ENCODE measurements at places on chromosomes 3 and 15.

DNA sequence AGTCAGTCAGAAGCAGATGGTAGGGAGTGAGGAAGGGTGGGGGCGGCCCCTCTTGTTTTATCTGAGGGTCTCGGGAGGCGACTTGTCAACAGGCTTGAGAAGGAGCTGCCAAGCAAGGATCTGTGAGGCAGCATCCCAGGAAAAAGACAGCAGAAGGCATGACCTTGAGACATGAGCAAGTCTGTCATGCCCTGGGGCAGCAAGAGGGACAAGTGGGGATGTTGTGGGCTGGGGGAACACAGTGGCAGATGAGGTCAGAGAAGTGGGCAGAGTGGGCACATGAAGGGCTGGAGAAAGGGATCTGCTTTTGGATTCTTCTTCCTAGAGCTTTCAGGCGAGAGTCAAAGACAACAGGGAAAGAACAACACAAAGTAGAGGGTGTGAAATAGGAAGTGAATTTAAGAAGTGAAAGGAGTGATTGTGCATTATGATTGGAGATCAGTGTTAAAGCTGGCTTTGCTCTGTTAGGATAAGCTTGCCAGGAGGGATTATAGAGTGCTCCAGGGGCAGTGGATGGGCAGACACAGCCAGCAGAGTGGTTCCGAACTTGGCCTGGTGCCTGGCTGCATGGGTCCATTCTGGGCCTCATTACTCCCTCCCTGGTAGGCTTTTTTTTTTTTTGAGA is 73.3 kb downstream of the USP13 start:
- peak; percentile 57 for DNase-seq

DNA sequence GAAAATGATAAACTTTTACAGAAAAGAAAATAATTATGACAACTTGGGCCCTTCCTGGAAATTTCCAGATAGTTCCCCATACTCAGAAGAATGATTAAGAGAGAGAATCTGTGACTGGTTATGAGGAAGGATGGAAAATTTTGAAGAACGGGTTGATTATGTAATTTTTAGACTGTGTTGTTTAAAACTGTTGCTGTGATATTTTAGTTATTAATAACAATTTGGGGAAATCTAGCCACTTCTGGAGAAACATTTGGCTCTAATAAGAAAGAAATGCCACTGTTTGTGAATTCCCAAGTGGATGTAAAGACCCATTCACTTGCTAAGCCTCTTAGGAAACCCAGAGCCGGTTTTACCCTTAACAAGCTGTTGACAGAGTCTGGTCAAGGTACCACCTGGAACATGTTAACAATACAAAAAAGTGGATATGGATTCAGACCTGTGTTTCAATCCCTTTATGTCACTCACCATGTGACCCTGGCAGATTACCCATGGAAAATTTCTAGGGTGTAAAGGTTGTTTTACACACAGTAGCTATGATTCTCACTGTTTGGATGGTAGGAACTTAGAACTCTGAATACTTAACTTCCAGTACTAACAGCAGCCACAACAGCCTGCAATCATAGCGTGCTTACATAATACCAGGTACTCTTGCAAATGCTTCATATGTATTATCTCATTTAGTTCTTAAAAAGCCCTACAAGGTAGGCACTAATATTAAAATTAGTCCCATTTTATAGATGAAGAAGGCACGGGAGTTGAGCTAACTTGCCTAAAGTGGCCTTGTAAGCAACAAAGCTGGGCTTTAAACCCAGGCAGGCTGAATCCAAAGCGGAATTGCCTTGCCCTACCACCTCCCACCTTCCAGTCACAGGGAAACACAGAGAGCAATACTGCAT is 32.0 kb downstream of the ZBTB38 start:
- peak; percentile 81 for DNase-seq

- DNase-seq: no peak
These were observed 212.0 kb downstream of the MEIS2 start for GRCh38 chr15:36888011-36888992.

DNA sequence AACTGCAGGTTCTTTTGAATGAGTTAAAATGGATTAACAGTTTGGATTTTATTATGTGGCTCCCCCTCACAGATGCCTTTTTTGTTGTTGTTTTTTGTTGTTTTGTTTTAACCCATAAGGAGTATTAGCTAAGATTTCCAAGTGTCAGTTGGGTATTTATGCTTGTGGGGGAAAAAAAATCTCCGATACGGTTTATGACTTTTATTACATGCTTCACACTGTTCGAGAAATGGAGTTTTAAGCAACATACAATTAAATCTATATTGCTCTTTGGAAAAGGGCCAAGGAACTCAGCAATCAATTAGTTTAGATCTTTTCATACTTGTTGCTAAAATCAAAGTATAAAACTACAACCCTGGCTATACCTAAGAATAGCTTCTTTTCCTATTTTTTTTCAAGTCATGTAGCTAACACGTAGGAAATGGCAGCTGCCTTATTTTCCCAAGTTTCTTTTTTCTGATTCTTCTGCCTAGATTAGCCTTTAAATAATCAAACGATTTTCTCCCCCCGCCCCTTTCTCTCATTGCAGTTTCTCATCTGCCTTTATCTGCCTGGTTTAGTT is 16.0 kb downstream of the NR2F2 start:
- DNase-seq: no peak

DNA sequence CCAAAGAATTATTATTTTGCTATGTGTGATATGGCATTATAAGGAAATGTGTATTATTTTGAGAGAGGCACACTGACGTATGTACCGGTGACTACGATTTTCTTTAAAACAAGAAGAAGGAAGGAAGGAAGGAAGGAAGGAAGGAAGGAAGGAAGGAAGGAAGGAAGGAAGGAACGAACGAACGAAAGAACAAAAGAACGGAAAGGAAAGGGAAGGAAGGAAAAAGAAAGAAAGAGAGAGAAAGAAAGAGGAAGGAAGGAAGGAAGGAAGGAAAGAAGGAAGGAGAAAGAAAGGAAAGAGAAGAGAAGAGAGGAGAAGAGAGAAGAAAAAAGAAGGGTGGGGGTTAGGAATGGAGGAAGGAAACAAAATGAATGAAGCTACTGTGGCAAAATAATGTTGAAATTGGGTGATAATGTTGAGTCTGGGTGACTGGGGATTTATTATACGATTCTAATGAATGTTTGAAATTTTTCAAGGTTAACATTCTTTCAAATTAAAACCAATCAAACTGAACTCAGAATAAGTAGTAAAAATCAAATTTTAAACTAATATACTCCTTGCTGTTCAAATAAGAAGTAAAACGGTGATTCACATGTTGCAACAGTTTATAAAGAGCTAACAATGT is 70.3 kb downstream of the PHC3 start:
- no peak for DNase-seq

- no peak for DNase-seq
These were observed 108.2 kb upstream of the KCNMB2 start for GRCh38 chr3:178428037-178428436.

GRCh38 chr3:184525337-184526087 is 36.1 kb upstream of the EPHB3 start:
- no peak for DNase-seq

DNA sequence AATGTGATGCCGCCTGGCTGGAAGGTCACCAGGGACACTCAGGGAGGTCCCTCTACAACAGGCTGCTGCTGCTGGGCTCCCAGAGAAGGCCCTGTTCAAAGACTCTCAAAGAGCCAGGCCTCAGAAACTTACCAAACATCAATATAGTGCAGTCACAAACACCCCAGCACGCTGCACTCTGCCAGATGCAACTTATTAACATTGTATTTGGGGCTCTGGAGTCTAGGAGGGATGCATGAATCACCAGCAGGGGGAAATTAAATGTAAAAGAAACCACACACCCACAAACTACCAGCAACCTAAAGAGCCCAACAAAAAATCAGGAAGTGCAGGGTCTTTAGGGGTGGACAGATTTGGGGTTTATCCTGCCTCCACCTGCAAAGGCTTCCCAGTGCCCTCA is 74.6 kb upstream of the SPATA12 start:
- DNase-seq: peak; percentile 33

DNA sequence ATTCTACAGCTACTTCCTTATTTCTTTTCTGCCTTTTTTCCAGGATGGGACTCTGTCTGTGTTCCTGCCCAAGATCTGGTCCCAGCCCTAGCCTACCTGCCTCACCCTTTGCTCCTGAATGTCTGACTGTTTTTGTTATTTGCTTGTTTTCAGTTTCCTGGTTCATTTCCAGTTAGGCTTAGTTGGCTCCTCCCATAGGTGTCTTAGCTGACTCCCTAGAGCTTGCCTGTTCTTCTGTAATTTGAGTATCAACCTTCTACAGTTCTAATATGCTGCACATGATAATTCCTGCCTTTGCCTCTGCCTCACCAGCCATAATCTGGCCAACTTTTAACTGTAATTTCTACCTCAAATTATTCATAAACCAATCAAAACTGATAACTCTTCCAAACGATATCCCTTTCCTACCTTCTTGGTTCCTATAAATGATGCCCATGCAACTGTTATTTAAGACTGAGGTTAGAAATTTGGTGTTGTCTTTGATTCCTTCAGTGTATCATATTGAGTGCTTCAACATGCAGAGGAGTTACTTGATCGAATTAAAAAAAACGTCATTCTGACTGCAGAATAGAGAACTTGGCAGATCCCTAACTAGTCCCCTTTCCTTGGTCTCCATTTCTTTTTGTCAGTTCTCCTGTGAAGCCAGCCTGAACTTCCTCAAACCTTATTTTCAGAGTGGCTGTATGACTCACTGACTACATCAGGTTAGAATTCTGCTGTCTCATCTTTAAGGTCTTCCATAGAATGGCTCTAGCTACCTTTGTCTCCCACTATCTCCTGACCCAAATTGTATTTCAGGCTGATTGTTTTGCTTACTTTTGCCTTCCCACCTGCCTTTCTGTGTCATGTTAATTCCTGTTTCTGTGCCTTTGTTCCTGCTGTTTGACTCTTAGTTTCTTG is 8.4 kb downstream of the GOLM2 start:
- peak; percentile 80 for DNase-seq

DNA sequence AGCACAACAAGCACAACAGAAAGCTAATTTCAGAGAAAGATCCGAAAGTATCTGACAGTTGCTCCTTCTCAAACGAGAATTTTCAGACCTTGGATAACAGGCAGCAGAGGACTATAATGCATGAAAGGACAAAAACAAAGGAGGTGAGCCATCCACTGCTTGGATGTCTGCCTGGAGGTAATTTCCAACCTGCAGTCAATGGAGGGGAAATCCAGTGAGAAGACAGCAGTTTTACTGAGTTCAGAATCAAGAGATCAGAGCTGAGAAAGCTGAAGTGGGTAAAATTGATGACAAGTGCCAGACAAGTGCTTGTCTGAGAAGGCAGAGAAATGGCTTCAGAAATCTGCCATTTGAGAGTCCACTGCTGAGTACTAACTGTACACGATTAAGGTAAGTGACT is 22.1 kb downstream of the UBE3A start:
- no peak for DNase-seq

DNA sequence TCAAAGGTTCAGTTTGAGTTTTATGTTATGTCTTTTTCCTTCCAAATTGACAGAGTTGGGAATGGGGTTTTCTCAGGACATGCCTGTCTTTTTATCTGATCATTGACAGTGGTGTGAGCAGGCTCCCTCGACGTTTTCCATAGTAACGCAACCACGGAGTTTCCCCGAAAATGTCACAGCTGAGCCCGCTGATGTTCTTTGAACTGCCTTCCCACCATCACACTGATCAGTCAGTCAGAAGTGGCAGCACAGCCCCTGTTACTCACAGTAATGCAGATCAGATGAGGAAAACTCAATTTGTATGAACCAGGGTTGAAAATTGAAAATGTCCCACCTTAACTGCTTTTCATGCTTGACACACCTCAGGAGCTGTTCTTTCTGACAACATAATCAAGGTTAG is 210.4 kb downstream of the NECTIN3 start:
- no peak for DNase-seq

DNA sequence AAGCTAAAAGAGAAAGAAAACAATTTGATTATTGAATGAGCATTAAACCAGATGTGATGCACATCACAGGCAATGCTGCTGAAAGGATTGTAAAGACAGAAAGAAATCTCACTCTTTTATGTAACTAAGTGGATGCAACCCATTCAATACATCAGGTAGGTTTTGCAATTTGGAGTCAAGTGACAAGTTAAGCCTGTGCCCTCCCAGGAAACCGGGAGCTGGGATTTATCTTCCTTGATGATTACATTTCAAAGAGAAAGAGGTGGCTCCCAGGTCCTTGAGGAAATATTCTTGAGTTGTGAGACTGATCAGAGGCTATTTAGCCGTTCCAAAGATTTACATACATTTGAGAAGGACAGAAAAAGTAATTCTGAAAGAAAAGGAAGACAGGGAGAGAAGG is 219.0 kb upstream of the PROK2 start:
- DNase-seq: no peak

DNA sequence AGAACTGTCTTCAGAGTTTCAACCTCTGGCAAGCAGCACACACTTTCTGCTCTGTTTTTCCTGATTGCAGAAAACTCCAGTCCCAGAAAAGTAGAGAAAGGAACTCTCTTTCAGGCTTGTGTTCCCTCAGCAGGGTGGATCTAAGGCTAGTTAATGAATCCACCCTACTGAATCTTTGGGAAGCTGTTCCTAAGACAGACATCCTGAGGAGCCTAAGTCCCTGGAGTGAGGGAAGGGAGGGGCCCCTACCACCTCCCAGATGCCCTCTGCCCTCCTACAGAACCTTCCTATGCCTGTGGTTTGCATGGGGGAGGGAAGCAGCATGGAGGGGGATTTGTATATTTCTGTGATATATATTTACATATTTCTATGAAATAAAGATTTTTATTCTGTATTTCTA is 124.4 kb downstream of the ANO10 start:
- DNase-seq: no peak

DNA sequence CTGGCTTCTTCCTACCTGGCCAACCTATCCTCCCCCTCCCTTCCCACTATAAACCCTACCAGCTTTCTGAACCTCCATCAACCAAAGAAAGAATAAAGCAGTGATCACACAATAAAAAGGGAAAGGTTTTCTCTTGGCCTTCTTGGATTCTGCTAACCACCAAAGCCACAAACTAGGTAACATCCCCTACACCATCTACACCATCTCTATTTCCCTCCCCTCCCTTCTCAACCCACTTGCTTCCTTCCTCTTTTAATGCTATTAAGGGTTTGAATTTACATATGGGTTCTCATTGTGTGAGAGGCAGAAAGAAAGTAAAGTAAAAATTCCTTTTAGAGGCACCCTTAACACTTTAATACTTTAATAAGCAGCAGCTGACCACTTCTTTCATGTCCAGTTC is 25.8 kb upstream of the RSL24D1 start:
- DNase-seq: peak; percentile 32

GRCh38 chr15:39549912-39550311 is 31.0 kb upstream of the THBS1 start:
- no peak for DNase-seq

DNA sequence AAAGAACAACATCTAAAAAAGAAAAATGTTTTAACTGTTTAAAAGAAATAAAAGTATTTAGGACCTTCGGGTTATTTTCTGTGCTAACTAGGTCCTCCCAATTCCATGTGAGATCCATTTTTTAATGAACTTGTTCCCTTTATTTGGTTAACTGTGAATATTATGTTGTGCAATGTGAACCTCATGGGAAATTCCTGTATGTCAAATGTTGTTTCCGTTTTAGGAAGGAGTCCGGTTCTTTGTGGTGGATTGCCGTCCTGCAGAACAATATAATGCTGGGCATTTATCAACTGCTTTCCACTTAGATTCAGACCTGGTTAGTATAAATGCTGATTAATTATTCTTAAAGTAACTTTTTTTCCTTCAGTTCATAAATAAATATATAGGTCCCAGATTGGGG is 35.5 kb upstream of the NIT2 start:
- peak; percentile 54 for DNase-seq

All from suppressor macrophage treated with lipopolysaccharide for 4 hours (primary cell).